PC-9 (cell line): ENCODE measurements at places on chromosomes 16 and 17.

DNA sequence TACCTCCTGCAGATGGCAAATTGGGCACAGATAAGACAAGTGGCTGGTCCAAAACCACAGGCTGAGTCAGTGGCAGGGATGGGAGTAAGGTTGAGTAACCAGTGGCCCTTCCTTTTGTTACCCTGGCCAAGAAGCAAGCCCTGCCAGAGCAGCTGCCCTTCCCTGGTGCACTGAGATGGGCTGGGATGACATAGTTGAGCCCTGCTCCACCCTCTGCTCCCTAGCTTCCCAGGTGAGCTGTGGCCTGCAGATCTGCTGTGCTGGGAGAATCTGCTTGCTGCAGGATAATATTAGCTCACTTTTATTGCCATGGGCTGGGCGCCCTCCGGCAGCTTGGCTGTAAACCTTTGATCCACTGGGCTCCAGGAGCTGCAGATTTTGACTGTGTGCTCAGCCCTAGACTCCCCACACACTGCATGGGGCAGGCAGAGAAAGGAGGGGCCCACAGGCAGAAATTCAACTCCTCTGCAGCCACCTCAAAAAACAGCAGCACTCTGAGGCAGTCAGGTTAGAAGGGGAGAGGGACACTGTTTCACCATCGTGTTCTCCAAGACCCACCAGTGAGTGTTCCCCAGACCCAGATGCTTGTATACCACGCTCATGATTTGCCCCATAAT lies 101.8 kb downstream of the CBLN1 start:
- no peak overlapping the region for H3K4me3 ChIP-seq
- H3K27me3 ChIP-seq = no peaks in the 10 kb centered on the region
- no peaks in the 10 kb centered on the region for H3K36me3 ChIP-seq
- H3K27ac ChIP-seq = no peak overlapping the region

- H3K27me3 ChIP-seq = no peaks in the 10 kb centered on the region
- no peak overlapping the region for H3K4me3 ChIP-seq
- H3K27ac ChIP-seq = no peak overlapping the region
- H3K4me1 ChIP-seq = no peaks in the 10 kb centered on the region
- peaks cover 32% of the 10 kb centered on the region for H3K36me3 ChIP-seq
- no peak for DNase-seq
Measured at GRCh38 chr17:63381101-63381729, 64.9 kb downstream of the CYB561 start.

DNA sequence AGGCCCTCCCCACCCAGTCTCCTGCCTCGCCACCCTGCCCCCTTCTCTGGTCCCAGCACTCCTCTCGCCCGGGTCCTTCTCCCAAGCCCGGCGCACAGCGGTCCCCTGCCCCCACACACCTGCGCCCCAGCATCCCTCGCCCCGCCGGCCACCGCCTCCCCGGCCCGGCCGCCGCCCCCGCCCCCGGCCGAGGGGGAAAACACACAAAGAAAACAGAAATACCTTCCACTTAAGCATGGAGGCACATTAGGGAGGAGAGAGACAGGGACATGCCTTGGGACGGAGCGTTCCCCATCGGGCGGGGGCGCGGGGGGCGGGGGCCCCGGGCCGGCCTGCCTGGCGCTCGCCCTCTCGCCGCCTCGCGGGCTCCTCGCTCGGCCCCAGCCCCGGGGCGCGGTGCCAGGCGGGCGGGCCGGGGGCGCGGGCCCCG lies 326 bp downstream of the SRCIN1 start:
- DNase-seq = no peak
- peak overlapping the region; percentile 61; the same call in 1 of the 2 replicates for H3K4me3 ChIP-seq
- H3K27me3 ChIP-seq = no peaks in the 10 kb centered on the region
- no peaks in the 10 kb centered on the region for H3K36me3 ChIP-seq

DNA sequence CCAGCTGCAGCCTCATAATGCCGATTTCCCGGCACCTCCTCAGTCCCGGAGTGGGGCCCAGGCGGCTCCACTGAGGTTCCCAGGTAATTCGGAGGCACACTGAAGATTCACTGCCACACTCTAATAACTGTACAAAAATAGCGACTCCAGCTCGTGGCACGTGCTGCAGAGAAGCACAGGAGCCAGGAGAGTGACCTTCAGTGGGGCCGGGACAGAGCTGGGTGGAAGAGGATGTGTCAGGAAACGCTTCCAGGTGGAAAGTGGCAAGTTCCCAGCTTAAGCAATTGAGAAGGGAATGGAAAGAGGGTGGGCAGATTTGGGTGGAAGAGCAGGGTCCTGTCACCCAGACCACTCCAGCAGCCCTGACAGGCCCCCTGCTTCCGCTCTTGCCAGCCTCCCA lies 3.1 kb upstream of the TRAP1 start:
- DNase-seq = no peak
- H3K27me3 ChIP-seq = no peaks in the 10 kb centered on the region
- H3K4me1 ChIP-seq = peaks cover 10% of the 10 kb centered on the region
- H3K27ac ChIP-seq = no peak overlapping the region
- no peaks in the 10 kb centered on the region for H3K36me3 ChIP-seq

DNA sequence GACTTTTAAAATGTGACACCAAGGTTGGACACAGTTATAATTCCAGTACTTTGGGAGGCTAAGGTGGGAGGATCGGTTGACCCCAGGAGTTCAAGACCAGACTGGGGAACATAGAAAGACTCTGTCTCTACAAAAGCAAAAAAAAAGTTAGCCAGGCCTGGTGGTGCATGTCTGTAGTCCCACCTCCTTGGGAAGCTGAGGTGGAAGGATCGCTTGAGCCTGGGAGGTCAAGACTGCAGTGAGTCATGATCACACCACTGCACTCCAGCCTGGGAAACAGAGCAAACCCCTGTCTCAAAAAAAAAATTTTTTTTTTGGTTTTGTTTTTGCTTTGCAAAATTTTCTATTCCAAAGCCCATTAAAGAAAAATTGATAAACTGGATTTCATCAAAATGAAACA lies 281.4 kb downstream of the BCAS3 start:
- no peaks in the 10 kb centered on the region for H3K4me1 ChIP-seq
- no peak for DNase-seq
- H3K36me3 ChIP-seq = no peaks in the 10 kb centered on the region
- no peaks in the 10 kb centered on the region for H3K27me3 ChIP-seq
